Glutamatergic neuron (in vitro differentiated cells): ENCODE measurements at places on chromosomes 1 and 21.

- no peak for DNase-seq
- H3K36me3 ChIP-seq, result no peaks in the 10 kb centered on the region
- peaks cover 2% of the 10 kb centered on the region for H3K27me3 ChIP-seq
- peaks cover 2% of the 10 kb centered on the region for H3K4me1 ChIP-seq
- no peak overlapping the region for H3K4me3 ChIP-seq
These were observed 16.7 kb downstream of the TMEM63A start for GRCh38 chr1:225865514-225865913.

- DNase-seq, result no peak
- peaks cover 7% of the 10 kb centered on the region for H3K4me1 ChIP-seq
- no peak overlapping the region for H3K4me3 ChIP-seq
These were observed 212.7 kb upstream of the ESRRG start for GRCh38 chr1:216935901-216936300.

GRCh38 chr1:87131809-87132283 lies 196.8 kb upstream of the LMO4 start:
- H3K27ac ChIP-seq, result no peak overlapping the region
- H3K4me3 ChIP-seq, result peak overlapping the region; percentile 82
- DNase-seq, result peak; percentile 88
- no peaks in the 10 kb centered on the region for H3K4me1 ChIP-seq
- H3K36me3 ChIP-seq, result no peaks in the 10 kb centered on the region
- peaks cover 2% of the 10 kb centered on the region for H3K27me3 ChIP-seq

DNA sequence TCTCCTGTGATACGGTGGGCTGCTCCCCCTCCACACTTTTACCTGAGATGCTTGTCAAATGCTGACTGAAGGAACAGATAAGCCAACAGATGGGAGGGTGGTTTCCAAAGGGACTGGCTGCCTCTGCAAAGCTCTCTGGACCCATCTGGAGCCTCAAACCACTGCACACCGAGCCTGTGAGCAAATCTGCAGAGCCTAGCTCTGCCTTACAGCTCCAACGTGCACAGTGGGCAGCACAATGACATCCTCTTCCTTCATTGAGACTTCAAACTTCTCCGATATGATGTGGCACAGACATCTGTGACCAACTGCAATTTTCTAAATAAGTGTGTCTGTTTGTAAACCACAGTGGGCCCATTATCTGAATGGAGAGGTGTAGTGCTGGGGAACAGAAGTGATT lies 26.2 kb upstream of the KNCN start:
- peaks cover 24% of the 10 kb centered on the region for H3K4me1 ChIP-seq
- no peak overlapping the region for H3K4me3 ChIP-seq
- H3K36me3 ChIP-seq, result peaks cover 6% of the 10 kb centered on the region
- no peak overlapping the region for H3K27ac ChIP-seq
- peaks cover 2% of the 10 kb centered on the region for H3K27me3 ChIP-seq

GRCh38 chr1:201450721-201451291 lies 18.2 kb downstream of the PHLDA3 start:
- peaks cover 15% of the 10 kb centered on the region for H3K4me1 ChIP-seq
- peak; percentile 68 for DNase-seq
- no peak overlapping the region for H3K27ac ChIP-seq
- no peaks in the 10 kb centered on the region for H3K27me3 ChIP-seq
- H3K4me3 ChIP-seq, result no peak overlapping the region
- H3K36me3 ChIP-seq, result no peaks in the 10 kb centered on the region

- peaks cover 4% of the 10 kb centered on the region for H3K36me3 ChIP-seq
- no peaks in the 10 kb centered on the region for H3K27me3 ChIP-seq
- DNase-seq, result no peak
- H3K4me1 ChIP-seq, result no peaks in the 10 kb centered on the region
These were observed 420.4 kb upstream of the RUNX1 start for GRCh38 chr21:35469498-35469897.

DNA sequence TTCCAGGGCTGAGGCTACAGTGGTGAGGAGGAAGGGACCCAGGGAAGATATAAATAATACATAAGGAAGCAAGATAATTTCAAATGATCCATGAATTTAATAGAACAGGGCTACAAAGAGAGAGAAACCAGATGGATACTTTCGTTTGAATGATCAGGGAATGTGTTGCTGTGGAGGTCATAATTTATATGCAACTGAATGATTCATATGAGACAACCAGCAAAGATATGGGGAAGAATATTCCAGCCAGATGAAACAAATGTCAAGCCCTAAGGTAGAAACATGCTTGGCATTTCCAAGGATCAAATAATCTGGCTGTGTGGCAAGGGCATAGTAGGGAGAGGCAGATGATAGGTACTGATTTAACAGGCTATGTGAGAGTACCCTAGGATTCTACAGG lies 84.8 kb upstream of the ZC3H11B start:
- H3K4me3 ChIP-seq, result no peak overlapping the region
- H3K27me3 ChIP-seq, result no peaks in the 10 kb centered on the region

GRCh38 chr1:44545961-44546360 lies 128.3 kb downstream of the TMEM53 start:
- no peak overlapping the region for H3K4me3 ChIP-seq
- peaks cover 7% of the 10 kb centered on the region for H3K36me3 ChIP-seq
- no peaks in the 10 kb centered on the region for H3K27me3 ChIP-seq
- H3K27ac ChIP-seq, result no peak overlapping the region

DNA sequence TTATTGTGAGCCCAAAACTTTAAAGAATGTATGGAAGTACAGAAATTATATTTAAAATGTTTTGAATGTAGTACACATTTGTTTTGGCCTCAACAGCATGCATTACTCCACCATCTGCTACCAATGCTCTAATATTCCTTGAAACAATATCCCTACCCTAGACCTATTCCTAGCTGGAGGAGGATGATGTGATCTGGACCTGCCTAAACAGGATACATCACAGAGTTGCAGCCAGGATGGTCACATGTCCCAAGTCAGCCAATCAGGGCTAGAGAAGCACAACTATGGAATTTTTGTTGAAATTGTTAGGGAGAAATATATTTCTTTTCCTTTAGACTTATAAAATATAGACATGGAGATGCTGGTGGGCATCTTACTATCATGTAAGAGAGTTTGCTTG lies 623.3 kb upstream of the NR5A2 start:
- no peak for DNase-seq
- no peaks in the 10 kb centered on the region for H3K4me1 ChIP-seq
- H3K27ac ChIP-seq, result no peak overlapping the region
- H3K36me3 ChIP-seq, result no peaks in the 10 kb centered on the region
- H3K27me3 ChIP-seq, result no peaks in the 10 kb centered on the region
- H3K4me3 ChIP-seq, result no peak overlapping the region

GRCh38 chr1:119227456-119227855 lies 87.0 kb upstream of the WARS2 start:
- H3K4me3 ChIP-seq, result peak overlapping the region; percentile 45
- peak overlapping the region; percentile 17 for H3K27ac ChIP-seq
- H3K36me3 ChIP-seq, result no peaks in the 10 kb centered on the region

GRCh38 chr21:33266050-33266788 lies at the start of gene IL10RB:
TSS of gene IL10RB (plus strand) at chr21:33266367. CDS start at chr21:33266466, 99 bp downstream.
- peak within 1 kb of the TSS; percentile 45 for H3K27ac ChIP-seq
- peak within 1 kb of the TSS; percentile 93 for H3K4me3 ChIP-seq
- peaks cover 7% of the 10 kb centered on the region for H3K4me1 ChIP-seq
- no peaks in the 10 kb centered on the region for H3K36me3 ChIP-seq

GRCh38 chr1:157948312-157949073 lies 45.0 kb upstream of the KIRREL1 start:
- no peaks in the 10 kb centered on the region for H3K27me3 ChIP-seq
- no peak overlapping the region for H3K27ac ChIP-seq

- peaks cover 8% of the 10 kb centered on the region for H3K27me3 ChIP-seq
- no peak overlapping the region for H3K4me3 ChIP-seq
- H3K36me3 ChIP-seq, result no peaks in the 10 kb centered on the region
- H3K4me1 ChIP-seq, result peaks cover 21% of the 10 kb centered on the region
- DNase-seq, result no peak
These were observed 194.9 kb downstream of the HIVEP3 start for GRCh38 chr1:41723786-41724185.

DNA sequence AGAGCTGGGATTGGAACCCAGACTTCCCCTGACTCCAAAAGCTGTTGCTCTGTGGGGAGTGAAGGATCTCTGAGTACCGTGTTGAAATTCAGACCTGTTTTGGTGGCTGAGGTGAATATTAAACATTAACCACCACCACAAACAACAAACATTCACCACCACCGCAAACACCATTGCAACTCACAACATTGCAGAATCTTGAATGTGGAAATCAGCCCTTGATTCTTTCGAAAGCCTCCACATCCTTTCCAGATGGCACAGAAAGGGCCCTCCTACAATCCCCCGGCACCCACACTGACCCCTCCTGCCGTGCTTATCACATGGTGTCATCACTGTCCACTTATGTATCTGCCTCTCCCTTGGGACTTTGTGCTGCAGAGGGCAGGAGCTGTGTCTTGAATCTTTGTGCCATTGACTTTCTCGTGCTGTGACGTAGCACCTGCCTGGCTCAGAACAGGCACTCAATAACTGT lies 1.4 kb downstream of the CDA start:
- H3K4me1 ChIP-seq, result peaks cover 2% of the 10 kb centered on the region
- no peak for DNase-seq
- H3K36me3 ChIP-seq, result no peaks in the 10 kb centered on the region
- no peaks in the 10 kb centered on the region for H3K27me3 ChIP-seq
- no peak overlapping the region for H3K27ac ChIP-seq

GRCh38 chr1:213371847-213372619 lies 321.0 kb downstream of the RPS6KC1 start:
- H3K4me1 ChIP-seq, result peaks cover 2% of the 10 kb centered on the region
- no peak for DNase-seq
- no peak overlapping the region for H3K4me3 ChIP-seq
- H3K27ac ChIP-seq, result no peak overlapping the region
- no peaks in the 10 kb centered on the region for H3K36me3 ChIP-seq
- no peaks in the 10 kb centered on the region for H3K27me3 ChIP-seq

- H3K36me3 ChIP-seq, result no peaks in the 10 kb centered on the region
- no peaks in the 10 kb centered on the region for H3K4me1 ChIP-seq
- H3K27me3 ChIP-seq, result no peaks in the 10 kb centered on the region
- no peak overlapping the region for H3K27ac ChIP-seq
- DNase-seq, result no peak
- H3K4me3 ChIP-seq, result no peak overlapping the region
These were observed 32.0 kb downstream of the PTAFR start for GRCh38 chr1:28144203-28145135.

DNA sequence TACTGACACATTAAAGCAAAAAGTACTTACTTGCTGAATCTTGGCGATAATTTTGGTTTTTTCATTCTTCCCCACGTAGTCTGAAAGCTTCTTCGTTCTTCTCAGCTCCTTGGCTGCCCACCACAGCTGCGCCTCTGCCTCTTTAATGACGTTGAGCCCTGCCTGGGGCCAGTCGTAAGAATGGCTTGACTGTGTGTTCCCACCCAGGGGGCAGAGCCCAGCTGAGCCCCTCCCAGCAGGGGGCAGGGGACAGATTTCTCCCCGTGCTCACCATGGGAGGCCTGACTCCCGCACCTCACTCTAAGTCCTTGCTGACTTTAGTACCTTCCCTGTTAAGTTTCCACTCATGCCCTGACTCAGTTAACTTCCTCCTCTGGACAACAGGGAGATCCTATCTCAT lies 9.0 kb downstream of the CFAP298 start:
- peaks cover 37% of the 10 kb centered on the region for H3K4me1 ChIP-seq
- peak overlapping the region; percentile 96 for H3K27ac ChIP-seq
- peaks cover 17% of the 10 kb centered on the region for H3K27me3 ChIP-seq

- H3K36me3 ChIP-seq, result no peaks in the 10 kb centered on the region
- no peak for DNase-seq
- H3K27ac ChIP-seq, result no peak overlapping the region
- H3K4me3 ChIP-seq, result no peak overlapping the region
These were observed 51.4 kb downstream of the TP53BP2 start for GRCh38 chr1:223794136-223794880.

DNA sequence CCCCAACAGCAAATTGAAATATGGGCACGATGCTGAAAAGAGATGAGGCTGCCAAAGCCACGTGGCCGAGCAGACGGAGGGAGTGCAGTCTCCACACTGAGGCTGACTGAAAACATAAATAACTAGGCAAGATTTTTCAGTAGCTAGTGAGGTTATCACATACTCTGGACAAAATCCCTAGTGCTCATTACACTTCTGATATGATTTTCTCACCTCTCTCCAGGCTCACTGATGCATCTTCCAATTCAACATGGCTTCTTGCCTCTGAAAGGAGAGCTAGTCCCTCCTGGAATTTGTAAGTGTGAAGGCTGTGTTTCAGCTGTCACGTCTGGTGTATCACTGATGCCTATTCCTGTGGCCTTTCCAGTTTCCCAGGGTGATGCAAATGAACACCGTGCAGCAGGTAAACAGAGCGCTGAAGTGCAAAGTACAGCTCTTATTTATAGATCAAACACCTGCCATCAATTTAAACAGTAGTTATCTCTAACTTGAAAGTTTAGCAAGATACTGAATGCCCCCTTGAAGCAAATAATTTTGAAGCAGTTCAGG lies 656.1 kb downstream of the KIF26B start:
- H3K36me3 ChIP-seq, result no peaks in the 10 kb centered on the region
- peaks cover 14% of the 10 kb centered on the region for H3K4me1 ChIP-seq
- H3K27ac ChIP-seq, result no peak overlapping the region
- no peak for DNase-seq

GRCh38 chr1:68197461-68197860 lies 34.9 kb downstream of the WLS start:
- no peaks in the 10 kb centered on the region for H3K4me1 ChIP-seq
- no peaks in the 10 kb centered on the region for H3K36me3 ChIP-seq
- DNase-seq, result no peak
- H3K27me3 ChIP-seq, result no peaks in the 10 kb centered on the region

DNA sequence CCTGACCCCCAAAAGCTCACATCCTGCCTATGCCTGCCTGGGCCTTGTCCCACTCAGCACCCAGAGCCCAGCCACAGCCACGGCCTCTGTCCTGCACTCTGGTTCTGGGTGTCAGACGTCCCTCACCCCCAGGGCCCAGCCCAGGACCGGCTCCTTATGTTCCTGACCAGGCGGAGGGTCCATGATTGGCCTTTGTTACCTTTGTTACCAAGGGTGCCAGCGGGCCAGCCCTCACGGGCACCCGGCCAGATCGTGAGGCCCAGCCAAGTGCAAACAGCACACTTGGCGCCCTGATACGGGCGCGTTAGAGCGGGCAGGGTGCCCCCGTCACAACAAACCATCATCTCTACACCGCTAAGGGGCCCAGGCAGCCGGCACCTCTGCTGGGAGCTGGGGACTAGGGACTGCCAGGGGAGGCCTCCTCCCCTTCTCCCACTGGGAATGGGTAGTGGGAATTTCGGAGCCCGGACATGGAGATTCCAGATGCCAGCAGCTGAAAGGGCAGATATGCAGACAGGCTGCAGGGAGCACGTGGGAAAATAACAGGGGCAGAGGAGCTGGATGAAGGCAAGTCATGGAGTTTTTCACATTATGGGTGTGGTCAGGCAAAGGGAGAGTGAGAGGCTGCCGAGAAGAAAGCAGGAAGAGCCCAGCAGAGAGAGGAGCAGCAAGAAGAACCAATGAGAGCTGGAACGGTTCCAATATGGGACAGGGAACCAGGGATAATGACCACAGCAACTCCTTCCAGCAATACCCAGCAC lies 22.1 kb downstream of the HSPG2 start:
- H3K36me3 ChIP-seq, result no peaks in the 10 kb centered on the region
- H3K4me1 ChIP-seq, result peaks cover 12% of the 10 kb centered on the region
- no peak for DNase-seq
